ENCODE measurements at places on chromosomes 4 and X. TPM values are rescaled to one million over a fixed set of nuclear protein-coding genes. Genes with fewer than 3 reads are reported as not detected.

- DNase-seq = no peak
Observed at GRCh38 chrX:43000121-43000520, 222.2 kb upstream of the PPP1R2C start.

DNA sequence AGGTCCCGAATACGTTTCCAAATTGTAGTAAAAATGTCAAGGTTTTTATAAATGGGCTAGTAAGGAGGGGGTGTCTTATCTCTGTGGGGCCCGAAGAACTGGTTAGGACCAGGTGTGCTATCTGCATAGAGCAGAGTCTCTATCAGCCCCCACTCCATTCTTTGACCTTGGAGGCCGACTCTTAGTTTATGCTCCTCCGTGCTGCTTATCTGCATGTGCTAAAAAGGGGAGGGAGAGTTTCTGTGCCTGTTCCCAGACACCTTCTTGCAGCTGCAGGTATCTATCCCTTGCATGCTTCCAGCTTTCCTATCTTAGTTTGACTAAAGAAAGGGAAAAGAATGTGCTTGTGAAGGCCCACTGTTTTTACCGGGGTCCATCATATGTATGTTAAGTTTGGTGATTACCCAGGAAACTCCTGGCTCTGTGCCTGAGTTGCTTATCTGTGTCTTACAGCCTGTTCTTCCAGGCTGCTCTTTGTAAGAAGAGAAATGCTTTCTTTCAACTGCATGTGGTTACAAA lies 28.6 kb upstream of the NAF1 start:
- no peak for DNase-seq

- DNase-seq = no peak
Observed at GRCh38 chr4:15695729-15696128, 7.1 kb upstream of the BST1 start.

- no peak for DNase-seq
Observed at GRCh38 chr4:33316578-33316977, 2596.4 kb downstream of the PCDH7 start.

DNA sequence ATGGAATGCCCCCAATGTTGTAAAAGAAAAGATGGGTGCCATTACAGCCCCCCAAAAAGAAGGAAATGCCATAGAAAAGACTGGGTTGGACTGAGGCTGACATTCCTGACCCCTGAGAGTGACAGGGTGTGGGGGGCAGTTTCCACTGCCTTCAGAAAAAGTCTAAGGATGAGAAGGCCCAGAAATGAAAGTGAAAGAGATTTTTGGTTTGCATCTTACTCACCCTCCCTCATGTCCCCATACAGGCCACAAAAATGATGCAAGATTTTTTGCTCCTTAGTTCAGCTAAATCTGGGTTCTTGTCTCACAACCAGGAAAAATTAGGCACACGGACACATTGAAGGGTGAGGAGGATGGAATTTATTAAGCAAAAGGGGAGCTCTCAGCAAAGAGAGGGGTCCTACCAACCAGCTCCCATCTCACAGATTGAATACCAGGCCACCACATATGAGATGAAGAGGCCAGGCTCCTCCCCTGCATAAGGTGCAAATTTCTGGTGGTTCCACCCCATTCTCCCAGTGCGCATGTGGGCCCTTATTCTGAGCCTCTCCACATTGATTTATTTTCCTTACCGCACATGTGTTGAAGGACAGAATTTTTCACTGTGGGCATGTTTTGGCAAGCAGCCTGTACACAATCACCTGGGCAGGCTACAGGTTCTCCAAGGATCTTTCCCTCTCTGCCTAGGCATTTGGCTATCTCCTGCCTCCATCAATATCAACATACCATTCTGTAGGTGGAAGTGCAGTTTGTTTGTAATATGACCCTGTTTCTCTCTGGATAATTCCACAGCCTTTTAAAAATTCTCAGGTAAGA lies 18.8 kb downstream of the PPP4R3C start:
- no peak for DNase-seq

DNA sequence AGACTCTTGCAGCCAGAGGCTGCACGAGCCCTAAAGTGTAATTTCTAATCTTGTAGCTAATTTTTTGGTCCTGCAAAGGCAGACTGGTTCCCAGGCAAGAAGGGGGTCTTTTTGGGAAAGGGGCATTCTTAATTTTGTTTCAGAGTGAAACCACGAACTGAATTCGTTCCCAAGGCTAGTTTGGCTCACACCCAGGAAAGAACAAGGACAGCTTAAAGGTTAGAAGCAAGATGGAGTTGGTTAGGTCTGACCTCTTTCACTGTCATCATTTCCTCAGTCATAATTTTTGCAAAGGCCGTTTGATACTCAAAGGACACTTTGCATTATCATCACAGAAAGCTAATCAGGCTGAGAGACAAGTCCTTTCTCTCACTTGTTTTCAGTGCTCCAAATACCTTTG lies 30.9 kb downstream of the XG start:
- no peak for DNase-seq

GRCh38 chrX:103250977-103251376 lies 4.0 kb downstream of the TCEAL8 start:
- DNase-seq = peak; percentile 14

DNA sequence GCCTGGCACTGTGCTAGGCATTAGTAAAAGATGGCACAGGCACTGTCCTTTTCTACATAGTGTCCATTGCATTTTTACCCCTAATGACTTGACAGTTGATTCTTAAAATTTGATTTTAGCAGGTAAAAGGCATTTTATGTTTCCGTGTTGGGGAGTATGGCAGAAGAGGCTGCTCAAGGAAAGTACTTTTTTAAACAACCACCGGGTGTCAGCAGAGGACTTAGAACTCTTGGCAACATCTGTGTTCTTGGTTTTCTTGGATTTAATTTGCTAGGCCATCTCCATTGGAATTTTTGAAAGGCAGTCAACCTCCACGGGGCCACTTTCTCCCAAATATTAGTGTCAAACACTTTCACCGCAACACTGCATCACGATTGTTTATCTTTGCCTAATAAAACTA lies 102.9 kb downstream of the TSPAN7 start:
- DNase-seq = peak; percentile 47

Gene HHIP
- polyA plus RNA-seq = 14.7 TPM

Gene MAGED4
- polyA plus RNA-seq = 6.0 TPM

Gene ARMCX6
- polyA plus RNA-seq = 6.5 TPM

Gene SSX2B
- not detected for polyA plus RNA-seq

Gene CXCL6
- not detected for polyA plus RNA-seq

Gene MOSPD2
- polyA plus RNA-seq = 3.8 TPM

Gene TEC
- polyA plus RNA-seq = 3.8 TPM

Gene TEX13B
- polyA plus RNA-seq = not detected

Gene TEX13C
- polyA plus RNA-seq = not detected

Gene UTP3
- 34.8 TPM for polyA plus RNA-seq

All from small intestine (tissue), 16 donors.